Esophagus mucosa (tissue), 1 donor: ENCODE measurements at places on chromosomes 13 and 19.
A peak's percentile ranks its signal among the peaks of the same experiment; 100 is the strongest.

DNA sequence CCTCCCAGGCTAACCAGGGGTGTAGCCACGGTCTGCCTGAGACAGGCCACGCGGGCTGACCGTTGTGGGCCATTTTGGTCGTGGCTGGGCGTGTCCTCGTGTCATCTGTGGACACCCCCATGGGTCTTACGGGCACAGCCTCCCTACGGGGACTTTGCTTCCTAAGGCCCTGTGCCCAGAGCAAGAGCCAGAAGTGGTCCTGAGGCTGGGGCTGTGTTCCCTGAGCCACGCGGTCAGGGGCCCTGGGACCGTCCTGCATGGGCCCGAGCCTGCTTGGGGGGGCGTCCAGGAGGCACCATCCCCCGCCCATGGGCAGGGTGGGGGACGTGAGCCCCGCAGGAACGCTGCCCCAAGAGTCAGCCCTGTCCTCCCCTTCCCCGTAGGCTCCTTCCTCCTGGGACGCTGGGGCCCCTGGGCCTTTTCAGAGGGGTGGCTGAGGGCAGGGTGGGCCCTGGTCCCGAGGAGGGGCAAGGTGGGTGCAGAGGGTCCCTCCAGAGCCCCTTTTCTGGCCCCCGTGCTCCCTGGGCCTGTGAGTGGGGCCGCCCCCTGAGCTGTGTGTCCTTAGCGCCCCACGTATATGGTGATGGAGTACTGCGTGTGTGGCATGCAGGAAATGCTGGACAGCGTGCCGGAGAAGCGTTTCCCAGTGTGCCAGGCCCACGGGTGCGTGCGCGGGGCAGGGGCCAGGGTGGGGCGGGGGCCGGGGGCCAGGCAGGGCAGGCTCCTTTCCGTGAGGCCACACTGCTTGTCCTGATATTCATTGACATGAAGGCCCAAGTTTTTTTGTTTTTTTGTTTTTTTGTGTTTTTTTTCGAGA, 13.4 kb downstream of the STK11 start:
- ATAC-seq, result no peak

DNA sequence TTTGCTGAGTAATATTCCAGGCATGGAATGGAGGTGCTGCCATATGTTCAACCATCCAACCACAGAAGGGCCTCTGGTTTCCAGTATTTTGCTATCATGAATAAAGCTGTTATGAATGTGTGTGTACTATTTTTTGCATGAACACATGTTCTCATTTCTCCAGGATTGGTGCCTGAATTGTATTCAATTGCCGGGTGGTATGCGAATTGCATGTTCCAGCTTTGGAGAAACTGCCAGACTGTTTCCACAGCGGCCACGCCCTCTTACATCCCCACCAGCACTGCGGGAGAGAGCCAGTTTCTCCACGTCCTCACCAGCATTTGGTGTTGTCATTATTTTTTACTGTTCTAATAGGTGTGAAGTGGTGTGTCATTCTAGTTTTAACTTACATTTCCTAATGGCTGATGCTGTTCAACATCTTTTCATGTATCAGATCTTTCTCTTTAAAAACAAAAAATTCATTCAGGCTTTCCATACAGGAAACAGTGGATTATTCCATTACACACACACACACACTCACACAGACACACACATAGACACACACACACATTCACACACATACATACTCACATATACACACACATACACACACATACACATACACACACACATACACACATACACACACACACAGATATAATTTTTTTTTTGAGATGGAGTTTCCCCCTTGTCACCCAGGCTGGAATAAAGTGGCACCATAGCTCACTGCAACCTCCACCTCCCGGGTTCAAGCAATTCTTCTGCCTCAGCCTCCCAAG, 154.1 kb downstream of the PTPRS start:
- ATAC-seq, result no peak

DNA sequence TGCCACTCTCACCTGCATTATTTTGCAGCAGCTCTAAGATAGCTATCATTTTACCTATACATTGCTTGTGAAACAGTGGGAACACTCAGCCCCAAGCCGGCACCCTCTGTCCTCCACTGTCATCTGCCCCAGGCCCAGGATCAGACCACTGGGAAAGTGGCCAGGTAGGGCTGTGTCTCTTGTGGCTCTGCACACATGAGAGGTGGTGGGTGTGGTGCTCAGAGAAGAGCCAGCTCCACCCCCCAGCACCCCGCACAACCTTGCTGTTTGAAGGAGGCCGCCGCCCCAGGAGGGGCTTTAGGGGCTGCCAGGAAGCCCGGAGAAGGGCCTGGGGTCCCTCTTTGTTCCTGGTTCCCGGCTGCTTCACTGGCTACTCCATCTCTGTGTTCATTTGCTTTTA, 26.6 kb downstream of the PPP1R37 start:
- no peak for ATAC-seq

DNA sequence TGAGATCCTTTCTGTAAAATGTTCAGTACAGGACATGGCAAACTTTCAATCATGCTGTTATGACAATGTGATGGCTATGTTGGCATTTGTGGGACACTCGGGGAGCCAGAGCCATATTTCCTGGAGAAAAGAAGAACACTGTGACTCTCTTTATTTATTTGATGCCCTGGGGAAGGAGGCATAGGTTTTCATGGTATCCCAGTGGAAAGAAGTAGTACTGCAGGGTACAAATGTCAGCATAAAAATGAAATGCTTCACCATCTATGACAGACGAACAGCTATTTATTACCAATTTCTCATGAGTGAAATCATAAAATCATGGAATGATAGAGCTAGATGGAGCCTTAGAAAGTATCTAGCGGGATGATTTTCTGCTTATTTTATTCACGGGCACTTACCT, 217.1 kb downstream of the COL4A1 start:
- ATAC-seq, result no peak

GRCh38 chr19:23056516-23056915, 53.5 kb upstream of the ZNF728 start:
- no peak for ATAC-seq

GRCh38 chr13:81957121-81957520, 1616.2 kb upstream of the SPRY2 start:
- ATAC-seq, result no peak

GRCh38 chr19:49920624-49921363, 8.2 kb upstream of the ATF5 start:
- no peak for ATAC-seq

DNA sequence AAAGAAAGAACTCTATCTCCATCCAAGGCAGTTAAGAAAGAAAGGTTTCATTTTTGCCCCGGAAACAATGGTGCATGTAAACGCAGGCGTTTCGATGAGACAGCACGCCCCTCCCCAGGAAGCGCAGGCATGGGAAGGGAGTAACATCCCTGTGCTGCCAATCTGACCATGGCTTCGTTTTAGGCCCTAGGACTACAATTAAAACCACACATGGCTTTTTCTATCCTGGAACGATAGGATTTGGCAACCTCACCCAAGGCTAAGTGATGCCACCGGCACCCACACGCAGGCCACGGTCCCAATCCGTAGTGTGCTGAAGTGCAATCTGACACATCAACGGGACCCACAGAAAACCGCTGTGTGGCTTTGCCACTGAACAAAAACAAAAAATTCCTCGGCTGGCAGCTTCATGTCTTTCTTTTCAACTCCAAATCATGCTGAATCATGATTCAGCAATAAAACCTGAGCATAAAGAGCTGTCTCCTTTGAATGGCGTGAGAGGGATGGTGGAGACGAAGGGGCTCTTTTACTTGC, 24.2 kb downstream of the RANBP3 start:
- ATAC-seq, result no peak

- ATAC-seq, result no peak
Observed at GRCh38 chr13:66087269-66087710, 1142.8 kb downstream of the PCDH9 start.

- ATAC-seq, result no peak
Observed at GRCh38 chr13:71865874-71866334, 1.1 kb downstream of the DACH1 start.

GRCh38 chr19:10812902-10813404, 23.1 kb downstream of the TMED1 start:
- ATAC-seq, result no peak

DNA sequence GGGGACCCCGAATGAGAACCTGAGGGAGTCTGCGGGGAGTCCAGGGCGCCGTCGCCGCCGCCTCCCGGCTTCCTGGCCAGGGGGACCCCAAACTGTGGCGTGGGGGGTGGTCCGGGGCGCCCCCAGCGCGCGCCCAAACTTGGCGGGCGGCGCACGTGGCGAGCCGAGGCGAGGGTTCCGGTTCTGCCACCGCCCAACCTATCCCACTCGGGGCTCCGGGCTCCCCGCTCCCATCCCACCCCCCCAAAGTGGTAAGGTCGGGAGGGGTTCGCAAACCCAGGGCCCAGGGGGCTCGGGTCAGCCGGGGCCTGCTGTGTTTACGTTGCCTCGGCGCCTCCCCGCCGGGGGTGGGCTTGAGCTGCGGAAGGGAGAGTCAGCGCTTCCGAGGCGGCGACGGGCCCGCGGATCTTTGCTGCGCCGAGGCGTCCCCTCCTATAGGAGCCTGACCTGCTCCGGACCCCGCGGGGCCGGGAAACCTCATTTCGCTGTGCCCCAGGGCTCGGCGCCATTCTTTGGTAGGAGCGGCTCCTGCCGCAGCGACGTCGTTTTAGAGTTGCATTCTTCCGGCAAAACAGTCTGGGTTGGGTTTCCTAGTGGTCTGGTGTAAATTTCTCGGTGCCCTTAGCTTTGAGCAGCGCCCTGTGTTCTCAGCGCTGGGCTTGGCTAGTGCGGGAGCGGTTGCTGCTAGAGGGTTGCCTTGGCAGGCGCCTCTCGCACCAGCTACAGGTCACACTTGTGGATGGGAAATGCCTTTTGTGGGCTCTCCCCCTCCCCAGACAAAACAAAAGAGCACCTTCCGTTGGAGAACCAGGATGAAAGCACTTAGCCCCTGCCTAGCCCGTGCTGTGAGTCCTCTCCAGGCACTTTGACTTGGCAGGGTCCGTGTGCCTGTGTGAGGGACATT, 1.2 kb downstream of the DAZAP1 start:
- no peak for ATAC-seq

DNA sequence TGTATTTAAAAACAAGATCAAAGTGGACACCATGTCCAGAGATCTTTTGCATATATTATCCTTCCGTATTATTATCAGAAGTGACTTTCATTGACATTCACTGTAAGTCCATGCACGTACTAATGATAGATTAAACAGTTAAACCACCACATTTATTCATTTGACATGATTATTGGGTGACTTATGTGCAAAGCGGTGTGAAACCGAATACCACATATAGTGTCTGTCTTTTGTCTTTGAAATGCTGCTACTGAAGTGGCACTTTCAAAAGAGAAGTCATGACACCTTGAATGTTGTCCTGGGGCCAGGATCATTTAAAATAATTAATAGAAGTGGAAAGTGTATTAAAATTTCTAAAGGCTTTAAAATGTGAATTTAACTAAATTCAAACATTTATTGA, 100.1 kb downstream of the ERCC5 start:
- ATAC-seq, result no peak

DNA sequence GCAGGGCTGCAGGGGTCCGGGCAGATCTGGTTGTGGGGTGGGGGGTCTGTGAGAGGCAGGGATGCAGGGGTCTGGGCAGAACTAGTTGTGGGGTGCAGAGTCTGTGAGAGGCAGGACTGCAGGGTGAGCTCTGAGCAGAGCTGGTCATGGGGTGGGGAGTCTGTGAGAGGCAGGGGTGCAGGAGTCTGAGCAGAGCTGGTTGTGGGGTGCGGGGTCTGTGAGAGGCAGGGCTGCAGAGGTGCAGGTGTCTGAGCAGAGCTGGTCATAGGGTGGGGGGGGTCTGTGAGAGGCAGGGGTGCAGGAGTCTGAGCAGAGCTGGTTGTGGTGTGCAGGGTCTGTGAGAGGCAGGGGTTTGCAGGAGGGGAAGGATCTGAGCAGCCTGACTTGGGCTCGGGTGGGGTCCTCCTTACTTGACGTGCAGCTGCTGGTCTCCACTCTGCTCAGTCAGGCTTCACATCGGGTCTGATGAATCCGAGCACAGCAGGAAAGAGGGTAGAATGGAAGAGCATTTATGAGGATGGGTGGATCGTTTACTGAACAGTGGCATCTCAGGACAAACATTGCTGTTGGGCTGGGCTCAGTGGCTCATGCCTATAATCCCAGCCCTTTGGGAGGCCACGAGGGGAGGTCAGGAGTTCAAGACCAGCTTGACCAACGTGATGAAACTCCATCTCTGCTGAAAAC, 31.2 kb downstream of the IGFL2 start:
- peak; percentile 18 for ATAC-seq

DNA sequence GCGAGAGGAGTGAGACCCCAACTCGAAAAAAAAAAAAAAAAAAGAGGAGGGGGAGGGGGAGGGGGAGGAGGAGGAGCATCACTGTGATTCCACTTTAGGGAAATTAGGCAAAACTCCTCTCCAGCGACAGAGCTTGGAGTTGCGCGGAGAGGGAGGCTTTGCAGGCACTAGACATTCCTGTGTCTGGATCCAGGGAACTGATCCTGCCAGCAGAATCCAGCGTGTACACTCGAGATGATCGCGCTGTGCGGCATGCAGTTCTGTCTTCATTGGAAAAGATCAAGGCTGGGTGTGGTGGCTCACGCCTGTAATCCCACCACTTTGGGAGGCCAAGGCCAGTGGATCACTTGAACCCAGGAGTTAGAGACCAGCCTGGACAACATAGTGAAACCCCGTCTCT, 29.6 kb upstream of the KLF2 start:
- no peak for ATAC-seq

GRCh38 chr13:85137516-85137915, 661.7 kb downstream of the SLITRK6 start:
- ATAC-seq, result no peak

- no peak for ATAC-seq
Observed at GRCh38 chr19:6868351-6868750, 19.0 kb upstream of the ADGRE1 start.

- no peak for ATAC-seq
Observed at GRCh38 chr19:49701271-49701786, 10.4 kb downstream of the CPT1C start.

- ATAC-seq, result no peak
Observed at GRCh38 chr19:12833418-12833737, 1.0 kb downstream of the RTBDN start.

GRCh38 chr19:40604171-40604646, 3.0 kb downstream of the LTBP4 start:
- no peak for ATAC-seq

GRCh38 chr19:1441022-1441426, 2.8 kb downstream of the RPS15 start:
- no peak for ATAC-seq

- no peak for ATAC-seq
Observed at GRCh38 chr19:58563823-58564222, 5.4 kb upstream of the UBE2M start.
